T-helper 1 cell treated with Interleukin-12 subunit alpha and Interleukin-12 subunit beta and Interleukin-4 antibody, amounts not matched to agents 30 ng/mL and 1 ng/mL, for 36 hours (primary cell): ENCODE measurements at places on chromosomes 13 and 19. TPM values are rescaled to one million over a fixed set of nuclear protein-coding genes. Genes with fewer than 3 reads are reported as not detected.

The RUBCNL gene
- 2.3 and 3.1 TPM in 2 replicates for total RNA-seq

The ZNF726 gene
- 8.9 and 10.1 TPM in 2 replicates for total RNA-seq

The SAMD1 gene
- total RNA-seq: 68.7 and 68.8 TPM in 2 replicates

The RPL18 gene
- total RNA-seq: 1,358 and 1,391 TPM in 2 replicates

The ZNF627 gene
- total RNA-seq: 3.9 and 4.4 TPM in 2 replicates

The MYH14 gene
- total RNA-seq: not detected in 2 replicates

The PSG7 gene
- total RNA-seq: not detected in 2 replicates

The ZNF234 gene
- total RNA-seq: 11.7 and 13.2 TPM in 2 replicates

The DAND5 gene
- 0.10 TPM in 1 of 2 replicates, not detected in the other for total RNA-seq

The PNMA8A gene
- total RNA-seq: not detected in 2 replicates

The FPR3 gene
- not detected in 2 replicates for total RNA-seq

The C1QTNF9 gene
- not detected in 2 replicates for total RNA-seq

The PRTN3 gene
- not detected in 2 replicates for total RNA-seq

The CGB8 gene
- not detected in 2 replicates for total RNA-seq
